ENCODE measurements at places on chromosomes 5 and 9.

GRCh38 chr9:94713436-94714215 is 12.9 kb upstream of the AOPEP start:
- no peak for DNase-seq

DNA sequence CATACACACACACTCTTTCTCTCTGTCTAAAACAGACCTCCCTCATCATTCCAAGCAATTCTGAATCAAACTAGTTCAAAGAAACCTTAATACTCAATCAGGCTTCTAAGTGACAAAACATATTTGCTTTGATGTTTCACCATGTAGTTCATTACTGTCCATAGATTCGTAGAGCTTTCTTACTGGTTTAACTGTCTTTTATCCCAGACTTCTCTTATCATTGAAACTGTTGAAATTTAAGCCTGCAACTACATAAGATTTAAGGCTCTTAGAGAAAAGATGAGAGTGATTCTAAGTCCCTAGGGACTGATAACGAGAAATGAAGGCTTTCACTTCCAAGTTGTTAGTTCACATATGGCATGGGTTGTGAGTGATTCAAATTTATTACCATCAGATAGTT is 11.0 kb upstream of the PLAC8L1 start:
- no peak for DNase-seq

DNA sequence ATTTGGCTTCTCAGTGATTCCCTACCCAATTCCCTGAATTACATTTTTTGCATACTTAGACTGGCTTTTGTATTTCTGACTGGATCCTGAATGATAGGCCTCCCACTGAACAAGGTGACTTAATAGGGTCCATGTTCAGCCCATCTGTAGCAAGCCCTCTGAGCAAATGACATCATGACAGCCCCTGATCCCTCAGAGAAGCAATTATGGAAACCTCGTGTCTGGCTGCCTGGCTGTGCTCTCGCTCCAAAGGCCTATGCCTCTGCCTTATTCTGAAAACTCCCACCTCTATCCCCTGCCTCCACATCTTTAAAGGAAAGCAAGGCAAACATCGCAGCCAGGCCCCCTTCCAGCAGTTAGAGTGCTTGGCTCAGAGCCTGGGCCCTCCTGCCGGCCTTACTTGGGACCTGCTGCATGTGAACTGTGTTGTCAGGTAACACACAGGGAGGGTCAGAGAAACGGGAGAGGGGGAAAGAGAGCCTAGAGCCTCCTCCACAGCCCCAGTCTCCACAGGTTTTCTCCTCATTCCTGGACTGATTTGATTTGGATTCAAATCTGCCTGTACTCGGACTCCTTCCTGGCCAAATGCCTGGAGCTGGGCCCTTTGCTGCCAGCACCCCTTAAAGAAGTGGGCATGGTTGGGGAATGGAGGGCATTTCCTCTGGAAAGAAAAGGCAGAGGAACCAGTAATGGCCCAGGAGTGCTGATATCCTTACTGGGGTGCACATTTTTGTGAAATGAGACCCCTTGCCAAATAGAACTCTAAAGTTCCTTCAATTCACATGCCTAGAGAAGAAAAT is 3.8 kb downstream of the DCANP1 start:
- DNase-seq: no peak

- no peak for DNase-seq
These were observed 95.3 kb downstream of the XRCC4 start for GRCh38 chr5:83172655-83173054.

DNA sequence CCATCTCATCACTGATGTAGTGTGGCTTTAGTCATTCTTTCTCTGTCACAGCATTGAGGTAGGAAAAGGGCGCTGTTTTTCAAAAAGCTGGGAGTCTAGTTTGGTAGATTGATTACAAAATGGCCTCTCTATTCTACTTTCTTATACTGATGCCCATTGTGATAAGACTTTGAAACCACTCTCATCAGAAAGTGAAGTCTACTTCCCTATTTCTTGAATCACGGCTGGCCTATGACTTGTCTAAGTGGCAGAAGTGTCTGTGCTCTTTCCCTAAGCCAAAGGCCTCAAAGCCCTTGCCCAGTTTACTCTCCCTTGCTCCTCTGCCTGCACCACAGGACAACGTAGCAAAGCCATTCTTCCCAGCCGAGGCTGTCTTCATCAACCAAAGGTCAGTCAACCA is 83.0 kb upstream of the IL33 start:
- no peak for DNase-seq

DNA sequence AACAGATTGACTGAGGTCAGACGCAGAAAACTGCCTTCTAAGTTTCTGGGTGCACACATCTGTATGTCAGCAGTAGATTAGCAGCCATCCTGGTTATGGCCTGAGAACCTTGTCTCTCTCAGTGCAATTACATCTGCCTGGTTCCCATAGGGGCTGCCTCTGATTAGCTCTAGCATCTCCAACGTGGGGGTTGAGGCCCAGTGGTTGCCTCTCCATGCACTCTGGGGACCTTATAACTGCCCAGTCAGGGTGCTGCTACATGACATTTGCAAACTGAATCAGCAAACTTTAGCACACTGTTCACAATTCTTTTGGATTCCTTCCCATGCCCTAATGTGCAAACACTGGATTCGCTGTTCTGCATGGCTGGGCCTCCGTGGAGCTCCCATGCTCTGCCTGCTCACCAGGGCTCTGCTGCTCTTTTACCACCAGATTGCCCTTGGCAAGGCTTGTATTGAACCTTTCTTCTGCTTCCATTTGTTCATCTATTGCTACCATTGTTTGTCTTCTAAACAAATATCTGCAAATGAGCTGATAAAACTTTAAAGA is 36.2 kb downstream of the SNX18 start:
- DNase-seq: no peak

DNA sequence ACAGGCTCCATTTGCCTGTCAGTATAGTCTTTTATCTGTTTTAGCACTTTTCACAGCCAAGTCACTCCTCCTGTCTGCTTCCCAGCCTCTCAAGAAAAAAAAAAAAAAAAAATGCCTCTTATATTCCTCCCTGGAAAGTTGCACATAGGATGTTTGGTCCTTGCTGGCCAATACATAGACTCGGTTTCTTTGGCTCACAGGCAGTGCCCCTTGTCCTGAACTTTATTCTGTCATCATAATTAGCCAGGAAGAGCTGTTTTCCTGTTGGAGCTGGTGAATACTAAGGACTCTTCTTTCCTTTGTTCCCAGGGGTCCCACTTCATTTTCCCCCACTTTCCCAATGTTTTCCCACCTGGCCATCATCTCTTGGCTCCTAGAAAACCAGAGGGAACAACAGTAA is 191.2 kb downstream of the NR3C1 start:
- DNase-seq: no peak

DNA sequence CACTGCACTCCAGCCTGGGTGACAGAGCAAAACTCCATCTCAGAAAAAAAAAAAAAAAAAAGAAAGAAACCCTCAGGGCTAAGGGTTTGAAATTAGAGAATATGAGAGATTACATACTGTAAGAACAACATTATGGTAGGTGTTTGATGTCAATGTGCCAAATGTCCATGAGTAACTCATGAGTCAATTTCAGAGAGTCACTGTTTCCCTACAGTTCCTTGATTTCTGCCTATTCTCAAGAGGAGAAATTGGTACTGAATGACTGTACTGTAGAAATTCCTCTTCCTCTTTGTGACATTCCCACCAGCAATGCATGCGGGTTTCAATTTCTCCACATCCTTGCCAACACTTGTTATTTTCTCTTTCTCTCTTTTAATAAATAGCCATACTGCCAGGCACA is 35.2 kb downstream of the MARVELD2 start:
- no peak for DNase-seq

DNA sequence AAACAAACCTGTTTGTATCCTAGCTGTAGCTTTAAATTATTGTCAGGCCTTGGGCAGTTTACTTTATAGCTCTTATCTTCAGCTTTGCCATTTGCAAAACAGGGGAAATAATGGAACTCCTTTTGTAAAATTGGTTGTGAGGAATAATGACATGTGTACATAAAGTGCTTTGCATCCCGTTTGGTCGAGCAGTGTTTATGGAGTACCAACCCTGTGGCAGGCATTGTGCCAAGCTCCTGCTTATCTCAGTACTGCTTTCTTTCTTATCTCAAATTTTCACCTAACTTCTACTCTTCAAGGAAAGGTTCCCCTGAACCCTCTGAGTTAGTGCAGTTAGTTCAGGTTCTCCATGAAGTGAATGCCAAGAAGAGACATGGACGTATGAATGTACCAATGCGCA is 9.4 kb upstream of the TENT2 start:
- DNase-seq: no peak

DNA sequence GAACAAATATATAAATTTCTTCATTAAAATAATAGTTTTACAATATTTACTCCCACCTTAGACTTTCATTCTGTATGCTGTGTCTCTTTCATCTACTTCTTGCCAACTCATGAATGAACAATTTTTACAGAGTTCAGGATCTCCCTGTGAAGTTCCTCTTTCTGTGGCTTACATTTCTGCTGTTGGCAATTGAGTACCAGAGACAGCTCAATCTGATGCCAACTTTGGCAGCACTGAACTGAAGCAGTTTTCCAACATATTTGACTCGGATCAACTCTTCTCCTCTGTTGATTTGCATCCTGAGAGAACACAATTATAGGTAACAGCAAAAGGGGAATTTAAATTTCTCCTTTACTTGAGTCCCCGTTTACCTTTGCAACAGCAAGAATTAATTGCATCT is 1262.2 kb downstream of the EFNA5 start:
- no peak for DNase-seq

DNA sequence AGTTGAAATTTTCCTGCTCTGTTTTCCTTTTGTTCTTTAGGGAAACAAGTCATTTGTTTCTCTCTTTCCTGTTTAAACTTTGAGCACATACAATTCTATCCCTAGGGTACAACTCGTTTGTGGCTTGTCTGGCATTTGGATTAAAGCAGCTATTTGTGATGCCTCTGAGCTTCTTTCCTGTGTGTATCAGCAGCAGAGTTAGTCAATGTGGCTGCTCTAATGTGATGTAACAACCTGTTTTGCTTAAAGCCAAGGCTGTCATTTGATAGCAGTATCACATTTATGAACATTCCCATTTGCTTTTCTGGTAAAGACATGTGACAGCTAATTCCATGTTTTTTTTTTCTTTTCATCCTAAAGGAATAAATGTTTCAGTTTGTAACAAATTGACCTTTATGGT is 314.3 kb upstream of the CHD1 start:
- DNase-seq: no peak

- no peak for DNase-seq
These were observed 9.0 kb downstream of the COL5A1 start for GRCh38 chr9:134650431-134651190.

- DNase-seq: no peak
These were observed 15.9 kb upstream of the ABLIM3 start for GRCh38 chr5:149125386-149125891.

GRCh38 chr5:180283026-180283615 is 8.8 kb downstream of the MAPK9 start:
- no peak for DNase-seq

DNA sequence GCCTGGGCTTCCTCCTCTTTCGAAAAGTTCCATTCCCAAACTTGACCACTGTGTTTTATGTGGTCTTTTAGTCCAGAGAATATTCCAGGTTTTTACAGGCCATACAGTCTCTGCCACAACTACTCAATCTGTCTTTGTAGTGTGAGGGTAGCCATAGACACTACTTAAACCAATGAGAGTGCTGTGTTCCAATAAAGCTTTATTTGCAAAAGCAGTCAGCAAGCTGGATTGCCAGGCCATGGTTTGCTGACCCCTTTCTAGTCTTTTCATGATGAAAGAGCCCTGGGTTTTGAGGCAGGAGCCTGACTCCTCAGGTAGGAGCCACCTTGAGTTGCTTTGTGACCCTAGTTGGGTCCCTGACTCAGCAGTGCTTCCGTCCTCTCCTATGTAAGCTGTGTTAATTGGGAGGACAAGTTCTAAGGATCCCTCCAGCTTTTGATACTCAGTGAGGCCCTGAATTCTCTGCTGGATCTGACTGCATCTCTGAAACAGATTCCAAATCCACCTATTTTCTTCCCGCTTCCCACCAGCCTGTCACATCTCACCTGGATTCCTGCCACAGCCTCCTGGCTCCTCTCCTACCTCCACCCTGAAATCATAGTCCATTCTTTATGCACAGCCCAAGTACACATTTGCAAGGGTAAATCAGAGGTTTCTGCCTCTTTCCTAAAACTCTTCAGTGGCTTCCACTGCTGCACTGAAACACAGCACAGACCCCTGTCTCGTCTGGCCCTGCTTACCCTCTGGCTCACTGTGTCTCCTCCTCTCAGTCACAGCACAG is 13.5 kb downstream of the GALNT10 start:
- no peak for DNase-seq

DNA sequence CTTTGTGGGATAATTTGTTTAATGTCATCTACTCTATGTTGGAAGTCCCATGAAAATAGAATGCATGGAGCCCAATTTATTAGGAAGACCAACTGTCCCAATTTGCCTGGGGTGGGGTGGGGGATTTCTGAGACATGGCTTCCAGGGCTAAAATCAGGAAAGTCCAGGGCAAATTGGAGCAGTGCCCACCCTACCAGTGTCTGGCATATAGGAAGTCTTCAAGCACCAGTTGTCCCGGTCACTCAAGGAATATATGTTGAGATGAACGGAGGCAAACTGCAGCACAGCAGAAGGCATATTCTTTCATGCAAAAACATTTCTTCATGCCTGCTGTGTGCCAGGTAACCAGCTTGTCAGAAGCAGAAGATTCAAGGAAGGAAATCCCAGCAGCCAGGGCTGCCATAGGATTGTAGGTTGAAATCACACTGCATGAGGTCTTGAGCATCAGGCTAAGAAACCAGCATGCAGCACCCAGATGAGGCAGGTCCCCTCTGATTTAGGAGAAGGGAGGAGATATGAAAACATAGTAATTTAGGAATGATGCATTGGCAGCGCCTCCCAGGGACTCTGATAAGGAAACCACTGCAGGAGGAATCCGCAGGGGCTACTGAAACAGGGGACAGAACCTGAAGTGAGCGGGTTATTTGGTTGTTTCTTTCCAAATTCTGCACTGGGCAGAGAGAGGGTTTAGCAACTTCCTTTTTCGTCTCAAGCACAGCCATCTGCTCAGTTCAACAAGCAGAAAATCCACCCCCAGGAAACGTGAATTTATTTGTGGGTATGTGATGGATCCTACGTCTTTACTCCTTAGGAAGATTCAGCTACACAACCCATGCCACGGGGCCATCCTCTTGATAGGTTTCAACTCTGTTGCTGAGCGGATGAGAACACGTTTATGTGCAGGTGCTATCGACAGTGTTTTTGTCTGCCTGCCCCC is 112.6 kb upstream of the CPEB4 start:
- DNase-seq: no peak

- DNase-seq: no peak
These were observed 27.5 kb upstream of the SERINC5 start for GRCh38 chr5:80283360-80283759.

GRCh38 chr5:127079994-127080491 is 6.7 kb upstream of the C5orf63 start:
- DNase-seq: no peak

All from CD4-positive, alpha-beta T cell treated with Interleukin-17A for 4 hours (primary cell).